Mesothelial cell of epicardium (in vitro differentiated cells): ENCODE measurements at places on chromosomes 3 and 15.

GRCh38 chr3:126083138-126083445 lies 832 bp downstream of the SLC41A3 start:
- DNase-seq, result no peak

- no peak for DNase-seq
These were observed 91.2 kb downstream of the SLC25A26 start for GRCh38 chr3:66312039-66312438.

- DNase-seq, result no peak
These were observed 6.0 kb downstream of the PRKCI start for GRCh38 chr3:170228093-170228766.

DNA sequence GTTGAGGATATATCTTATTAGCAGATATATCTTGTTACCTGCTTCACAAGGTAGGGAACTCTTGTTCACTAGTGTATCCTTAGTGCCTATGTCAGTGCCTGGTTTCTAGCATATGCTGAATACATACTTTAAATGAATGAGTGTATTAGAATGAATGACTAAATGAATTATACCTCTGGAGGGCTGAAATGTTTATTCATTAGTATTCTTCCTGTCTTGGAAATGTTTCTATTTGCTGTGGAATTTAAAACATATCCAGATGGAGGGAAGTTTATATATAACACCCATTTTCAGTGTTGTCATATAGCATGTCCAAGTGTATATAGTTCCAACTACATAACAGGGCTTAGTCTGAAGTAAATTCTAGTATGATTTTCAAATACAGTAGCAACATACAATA lies 581.5 kb downstream of the TBL1XR1 start:
- DNase-seq, result no peak

- DNase-seq, result no peak
These were observed 759.9 kb upstream of the SGO1 start for GRCh38 chr3:20945892-20946291.

DNA sequence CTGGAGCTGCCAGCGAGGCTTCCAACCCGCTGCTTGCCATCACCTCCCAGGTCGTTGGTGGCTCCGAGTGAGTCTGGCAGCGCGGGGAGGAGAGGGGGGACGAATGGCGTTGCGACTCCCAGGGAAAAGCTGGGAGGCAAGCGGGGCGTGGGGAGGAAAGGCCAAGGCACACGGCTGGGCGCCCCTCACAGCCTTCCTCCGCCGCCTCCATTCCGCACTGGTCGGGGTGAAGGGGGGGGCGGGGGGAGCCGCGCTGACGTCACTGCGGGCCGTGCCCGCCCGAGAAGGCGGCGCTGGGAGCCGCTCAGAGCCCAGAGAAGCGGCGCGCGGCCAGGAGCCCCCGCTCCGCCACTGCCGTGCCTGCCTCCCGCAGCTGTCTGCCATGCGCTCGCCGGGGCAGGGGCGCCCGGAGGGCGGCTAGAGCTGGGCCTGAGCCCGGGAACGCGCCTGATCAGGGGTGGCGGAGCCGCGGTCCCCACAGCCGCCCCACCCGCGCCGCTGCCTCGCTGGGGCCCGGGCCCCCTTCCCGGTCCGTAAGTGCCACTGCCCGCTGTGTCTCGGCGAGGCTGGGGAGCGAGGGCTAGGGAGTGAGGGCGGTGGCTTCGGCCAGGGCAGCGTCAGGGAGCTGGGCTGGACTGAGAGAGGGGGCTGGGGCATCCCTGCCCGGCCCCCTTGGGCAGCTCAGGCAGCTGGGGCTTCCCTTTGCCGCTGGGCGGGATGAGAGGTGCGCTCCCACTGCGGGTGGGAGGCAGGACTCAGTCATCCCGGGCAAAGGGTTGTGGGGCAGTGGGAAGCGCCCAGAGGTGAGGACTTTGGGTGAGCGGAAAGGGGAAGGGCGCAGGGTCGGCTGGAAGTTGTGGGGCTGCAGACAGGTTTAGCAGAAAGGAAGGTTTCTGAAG lies 27.8 kb upstream of the POLG start:
- DNase-seq, result no peak

DNA sequence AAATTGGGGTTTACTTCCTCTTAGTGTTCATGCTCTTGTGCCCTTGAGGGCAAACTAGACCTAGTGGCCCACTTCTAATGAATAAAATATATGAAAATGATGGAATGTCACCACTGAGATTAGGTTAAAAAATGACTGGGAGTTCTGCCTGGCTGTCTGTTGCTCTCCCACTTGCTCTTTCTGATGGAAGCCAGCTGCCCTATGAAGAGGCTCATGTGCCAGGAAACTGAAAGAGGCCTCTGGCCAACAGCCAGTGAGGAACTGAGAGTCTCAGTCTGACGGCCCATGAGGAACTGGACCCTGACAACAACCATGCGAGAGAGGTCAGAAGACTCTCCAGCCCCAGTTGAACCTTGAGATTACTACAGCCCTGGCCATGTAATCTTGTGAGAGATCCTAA lies 107.1 kb upstream of the FHIT start:
- no peak for DNase-seq

- no peak for DNase-seq
These were observed 244.5 kb downstream of the ZIC4 start for GRCh38 chr3:147161833-147162232.

GRCh38 chr15:90901175-90902039 lies 1.7 kb upstream of the MAN2A2 start:
- DNase-seq, result no peak

DNA sequence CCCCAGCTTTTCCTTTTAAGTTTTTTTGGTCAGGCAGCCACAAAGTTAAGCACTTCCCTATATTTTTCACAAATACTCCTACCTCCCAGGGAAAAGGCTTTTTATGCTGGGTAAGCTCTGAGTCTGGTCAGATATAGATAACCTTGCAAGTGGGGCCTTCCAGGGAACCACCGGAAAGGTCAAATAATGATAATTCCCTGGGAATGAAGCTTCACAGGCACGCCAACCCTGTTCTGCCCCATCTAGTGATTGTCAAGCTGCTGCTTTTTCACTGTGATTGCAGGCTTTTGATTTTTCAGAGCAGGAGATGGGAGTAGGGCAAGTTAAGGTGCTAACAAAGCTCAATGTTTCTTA lies 121.0 kb downstream of the ZNF609 start:
- DNase-seq, result no peak

- DNase-seq, result no peak
These were observed 87.2 kb upstream of the MLF1 start for GRCh38 chr3:158483701-158484235.

DNA sequence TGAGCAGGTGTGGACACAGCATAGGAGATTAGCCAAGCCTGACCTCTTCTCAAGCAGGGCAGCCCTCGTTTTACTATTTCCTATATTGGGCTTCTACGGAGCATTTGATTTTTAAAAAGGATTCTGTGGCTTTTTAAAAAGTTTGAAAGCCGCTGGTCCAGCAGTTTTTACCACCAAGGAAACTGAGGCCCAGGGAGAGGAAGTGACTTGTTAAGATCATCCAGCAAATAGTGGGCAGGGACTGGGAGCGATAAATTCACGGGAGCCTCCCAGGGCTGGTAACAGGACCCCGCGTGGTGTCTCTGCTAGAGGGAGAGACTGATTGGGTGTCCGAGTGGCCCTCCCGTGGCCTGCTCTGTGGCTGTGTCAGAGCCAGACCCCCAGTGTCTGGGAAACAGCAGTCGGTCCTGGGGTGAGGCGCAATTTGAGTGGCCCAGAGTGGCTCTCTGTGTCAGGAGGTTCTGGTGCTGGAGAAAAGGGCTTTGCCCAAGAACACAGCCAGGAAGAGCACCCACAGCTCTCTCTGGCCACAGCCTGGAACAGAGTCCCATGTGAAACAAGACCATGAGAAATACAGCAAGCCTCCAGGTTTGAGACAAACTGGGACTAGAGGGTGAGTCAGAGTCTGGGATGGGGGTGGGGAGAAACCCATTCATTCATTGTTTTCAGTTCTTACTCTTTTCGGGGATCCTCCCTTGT lies 4.2 kb downstream of the FURIN start:
- no peak for DNase-seq

DNA sequence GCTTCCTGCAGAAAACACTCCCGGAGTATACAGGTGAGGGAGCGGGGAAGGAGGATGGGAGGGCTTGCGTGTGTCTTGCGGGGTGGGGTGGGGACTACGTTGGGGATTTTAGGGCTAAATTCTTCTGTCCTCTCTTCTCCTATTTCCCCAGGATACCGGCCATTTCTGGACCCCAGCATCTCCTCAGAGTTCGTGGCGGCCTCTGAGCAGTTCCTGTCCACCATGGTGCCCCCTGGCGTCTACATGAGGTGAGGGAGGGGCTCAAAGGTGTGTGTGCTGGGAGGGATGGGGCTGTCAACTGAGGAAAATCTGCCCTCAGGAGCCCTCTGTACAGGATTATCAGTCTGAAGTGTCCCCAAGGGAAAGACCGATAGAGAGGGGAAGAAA lies 6.6 kb downstream of the DUOX1 start:
- no peak for DNase-seq

- DNase-seq, result no peak
These were observed 94.9 kb downstream of the PCSK6 start for GRCh38 chr15:101394654-101395053.

DNA sequence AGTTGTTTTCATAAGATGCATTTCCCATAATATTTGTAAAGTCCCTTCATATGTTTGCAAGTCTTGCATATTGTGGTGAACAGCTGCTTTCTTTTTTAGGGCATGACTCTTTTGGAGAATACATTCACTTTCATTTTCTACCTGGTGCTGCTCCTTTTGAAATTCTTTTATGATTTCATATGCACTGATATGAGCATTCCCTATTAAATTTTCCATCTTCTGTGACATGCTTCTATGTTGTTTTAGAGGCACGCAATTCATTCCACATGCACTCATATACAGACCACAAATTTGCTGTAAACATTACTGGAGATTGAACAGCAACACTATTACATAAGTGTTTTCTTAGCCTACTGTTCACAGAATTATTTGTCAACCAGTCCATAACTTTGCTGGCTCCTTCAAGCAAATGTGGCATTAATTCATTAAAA lies 92.8 kb upstream of the TNFSF10 start:
- DNase-seq, result no peak

DNA sequence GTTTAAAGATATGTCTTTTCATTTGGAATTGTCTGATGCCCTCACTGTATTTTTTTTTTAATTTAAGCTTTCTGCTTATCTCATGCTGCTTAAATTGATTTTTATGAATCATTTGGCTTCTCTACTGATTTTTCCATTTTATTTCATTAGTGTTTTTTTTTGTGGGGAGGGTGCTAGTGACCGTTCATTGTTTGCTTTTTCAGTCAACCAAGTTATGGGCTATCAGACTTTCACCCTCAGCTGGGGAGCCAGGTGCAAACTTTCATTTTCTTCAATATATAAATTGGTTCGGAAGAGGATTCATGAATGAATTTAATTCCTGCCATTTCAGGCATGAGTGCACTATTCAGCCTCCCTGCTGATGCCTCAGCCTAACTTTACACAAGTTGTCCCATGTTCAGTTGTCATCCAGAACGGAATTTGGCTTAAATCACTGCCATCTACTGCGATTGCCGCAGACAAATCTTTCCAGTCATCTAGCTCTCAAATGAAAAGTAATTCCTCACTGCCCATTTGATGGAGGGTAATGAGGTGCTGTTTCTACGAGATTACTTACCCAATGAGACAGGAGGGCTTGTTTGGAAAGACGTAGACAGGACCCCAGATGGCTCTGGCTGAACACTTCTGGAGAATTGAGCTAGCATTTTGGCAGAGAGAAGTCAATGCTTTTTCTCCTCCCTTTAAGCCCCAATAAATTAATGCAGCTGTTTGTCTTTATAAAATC lies 89.9 kb upstream of the RORA start:
- no peak for DNase-seq

DNA sequence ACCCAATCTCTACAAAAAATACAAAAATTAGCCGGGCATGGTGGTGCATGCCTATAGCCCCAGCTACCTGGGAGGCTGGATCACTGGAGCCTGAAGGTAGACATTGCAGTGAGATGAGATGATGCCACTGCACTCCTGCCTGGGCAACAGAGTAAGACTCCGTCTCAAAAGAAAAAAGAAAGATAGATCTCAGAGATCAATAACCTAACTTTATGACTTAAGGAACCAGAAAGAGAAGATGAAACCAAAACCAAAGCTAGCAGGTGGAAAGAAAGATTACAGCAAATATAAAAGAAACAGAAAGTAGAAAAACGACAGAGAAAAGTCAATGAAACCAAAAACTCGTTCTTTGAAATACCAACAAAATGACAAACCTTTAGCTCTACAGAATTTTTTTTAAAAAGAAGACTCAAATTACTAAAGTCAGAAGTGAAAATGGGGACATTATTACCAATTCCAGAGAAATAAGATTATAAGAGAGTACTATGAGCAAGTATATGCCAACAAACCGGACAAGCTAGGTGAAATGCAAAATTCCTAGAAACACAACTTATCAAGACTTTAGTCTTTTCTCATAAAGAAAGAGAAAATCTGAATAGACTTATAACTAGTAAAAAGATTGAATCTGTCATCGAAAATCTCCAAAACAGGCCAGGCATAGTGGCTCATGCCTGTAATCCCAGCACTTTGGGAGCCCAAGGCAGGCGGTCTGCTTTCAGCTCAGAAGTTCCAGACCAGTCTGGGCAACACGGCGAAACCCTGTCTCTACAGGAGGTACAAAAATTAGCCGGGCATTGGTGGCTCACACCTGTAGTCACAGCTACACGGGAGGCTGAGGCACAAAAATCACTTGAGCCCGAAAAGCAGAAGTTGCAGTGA lies 35.0 kb downstream of the ACAP2 start:
- DNase-seq, result no peak

- peak; percentile 80 for DNase-seq
These were observed 2.0 kb downstream of the WNT5A start for GRCh38 chr3:55484801-55485791.

DNA sequence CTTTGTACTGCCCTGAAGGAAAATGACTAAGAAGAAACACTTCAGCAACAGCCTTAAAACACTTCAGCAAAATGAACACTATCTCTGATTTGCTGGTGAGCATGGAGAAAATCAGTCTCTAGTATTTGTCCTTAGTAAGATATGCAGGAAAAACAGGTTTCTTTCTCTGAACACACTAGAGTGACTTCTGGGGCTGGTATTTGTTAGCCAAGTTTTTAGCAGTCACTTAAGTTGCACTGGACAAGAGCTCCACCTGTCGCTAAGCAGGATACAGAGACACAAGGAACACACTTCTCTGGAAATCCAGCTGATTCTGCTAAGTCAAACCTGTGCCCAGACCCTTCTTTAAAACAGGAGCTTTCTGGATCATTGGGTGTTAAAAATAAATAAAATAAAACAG lies 65.3 kb downstream of the CHAC1 start:
- DNase-seq, result no peak

GRCh38 chr15:84104853-84105252 lies 130.7 kb upstream of the GOLGA6L4 start:
- DNase-seq, result no peak

DNA sequence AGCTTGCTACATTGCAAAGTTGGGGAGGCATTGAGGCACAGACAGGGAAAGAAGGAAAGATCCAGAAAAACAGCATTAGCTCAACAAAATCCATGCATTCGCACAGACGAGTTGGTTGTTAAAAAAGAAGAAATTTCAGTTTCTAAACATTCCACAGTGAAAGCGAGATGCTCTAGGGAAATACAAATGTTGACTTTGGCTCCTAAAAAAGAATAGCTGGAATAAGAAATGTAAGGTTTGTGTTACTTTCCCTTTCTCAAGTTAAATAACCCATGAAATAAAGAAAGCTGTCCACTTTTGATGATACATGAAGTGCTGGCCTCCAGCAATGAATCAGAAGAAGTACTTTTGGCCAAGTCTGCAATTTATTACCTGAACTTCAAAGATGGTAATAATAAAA lies 465.1 kb downstream of the ERC2 start:
- DNase-seq, result no peak
